Hepatocyte (in vitro differentiated cells): ENCODE measurements at places on chromosomes 2 and 18. TPM values are rescaled to one million over a fixed set of nuclear protein-coding genes. Genes with fewer than 3 reads are reported as not detected.
A peak's percentile ranks its signal among the peaks of the same experiment; 100 is the strongest.

PARD3B gene
- 11.5 and 14.5 TPM in 2 replicates for polyA plus RNA-seq

SERPINB4 gene
- not detected in 2 replicates for polyA plus RNA-seq

GRCh38 chr2:26692897-26693849 is 651 bp downstream of the KCNK3 start:
- H3K4me1 ChIP-seq, result peaks cover 20% of the 10 kb centered on the region
- peak overlapping the region; percentile 46 for H3K27ac ChIP-seq
- H3K27me3 ChIP-seq, result peaks cover 37% of the 10 kb centered on the region
- DNase-seq, result peak; percentile 15
- H3K4me3 ChIP-seq, result peak overlapping the region; percentile 49

GRCh38 chr2:63738019-63738418 is 103.7 kb upstream of the UGP2 start:
- no peaks in the 10 kb centered on the region for H3K27me3 ChIP-seq
- H3K4me3 ChIP-seq, result no peak overlapping the region
- H3K36me3 ChIP-seq, result no peaks in the 10 kb centered on the region
- H3K4me1 ChIP-seq, result peaks cover 28% of the 10 kb centered on the region

REG3G gene
- polyA plus RNA-seq, result 1.3 and 2.3 TPM in 2 replicates

DNA sequence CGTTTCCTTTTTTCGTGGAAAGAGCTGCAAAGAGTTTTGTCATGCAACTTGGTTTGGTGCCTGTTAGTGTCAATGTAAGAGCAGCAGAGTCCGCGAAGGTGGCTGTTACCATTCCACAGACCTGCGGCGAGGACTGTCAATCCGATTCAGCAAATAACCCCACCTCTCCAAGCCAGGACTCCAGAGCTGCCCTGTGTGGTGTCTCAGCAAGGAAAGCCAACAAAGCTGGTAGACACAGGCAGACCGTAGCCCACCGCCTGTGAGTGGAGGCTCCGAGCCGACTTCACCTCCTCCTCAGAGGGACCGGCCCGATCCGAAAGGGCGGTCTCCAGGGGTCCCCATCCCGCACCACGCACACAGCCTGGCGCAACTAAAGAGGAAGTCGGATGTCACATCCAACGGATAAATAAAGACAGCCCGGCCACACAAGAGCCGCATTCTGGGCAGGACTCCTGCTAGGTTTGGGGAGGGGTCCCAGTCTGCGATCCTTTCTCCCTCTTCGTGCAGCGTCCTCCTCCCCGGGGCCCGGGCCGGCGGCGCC is 819 bp downstream of the ANKRD44 start:
- H3K4me3 ChIP-seq, result peak overlapping the region; percentile 96
- no peak overlapping the region for H3K27ac ChIP-seq
- H3K36me3 ChIP-seq, result no peaks in the 10 kb centered on the region
- peaks cover 5% of the 10 kb centered on the region for H3K27me3 ChIP-seq
- H3K4me1 ChIP-seq, result no peaks in the 10 kb centered on the region

OSR1 gene
- polyA plus RNA-seq, result 45.7 and 52.8 TPM in 2 replicates

DNA sequence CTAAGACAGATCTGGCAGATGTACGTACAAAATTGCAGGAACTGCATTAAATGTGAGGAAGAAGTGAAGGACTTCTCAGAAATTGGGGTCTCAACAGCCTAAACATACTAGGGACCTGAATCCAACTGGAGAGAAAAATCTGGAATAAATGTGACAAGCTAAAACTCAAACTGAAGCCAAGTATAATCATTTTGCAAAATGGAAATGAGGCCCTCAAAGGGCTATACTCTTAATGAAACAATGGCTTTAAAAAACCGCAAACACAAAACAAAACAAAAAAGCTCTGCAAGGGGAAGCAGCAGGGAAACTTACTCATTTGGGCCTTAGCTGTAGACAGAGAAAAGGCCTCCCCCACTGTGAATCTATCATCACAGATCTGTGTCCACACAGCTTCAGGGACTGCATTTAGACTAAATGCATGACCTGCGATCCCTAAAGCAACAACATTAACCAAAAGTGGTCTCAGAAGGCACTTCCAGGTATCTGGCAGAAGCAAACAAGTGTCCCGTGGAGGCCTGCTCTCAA is 63.2 kb downstream of the CCBE1 start:
- DNase-seq, result no peak
- no peaks in the 10 kb centered on the region for H3K27me3 ChIP-seq
- no peaks in the 10 kb centered on the region for H3K4me1 ChIP-seq
- H3K4me3 ChIP-seq, result no peak overlapping the region
- no peaks in the 10 kb centered on the region for H3K36me3 ChIP-seq

DNA sequence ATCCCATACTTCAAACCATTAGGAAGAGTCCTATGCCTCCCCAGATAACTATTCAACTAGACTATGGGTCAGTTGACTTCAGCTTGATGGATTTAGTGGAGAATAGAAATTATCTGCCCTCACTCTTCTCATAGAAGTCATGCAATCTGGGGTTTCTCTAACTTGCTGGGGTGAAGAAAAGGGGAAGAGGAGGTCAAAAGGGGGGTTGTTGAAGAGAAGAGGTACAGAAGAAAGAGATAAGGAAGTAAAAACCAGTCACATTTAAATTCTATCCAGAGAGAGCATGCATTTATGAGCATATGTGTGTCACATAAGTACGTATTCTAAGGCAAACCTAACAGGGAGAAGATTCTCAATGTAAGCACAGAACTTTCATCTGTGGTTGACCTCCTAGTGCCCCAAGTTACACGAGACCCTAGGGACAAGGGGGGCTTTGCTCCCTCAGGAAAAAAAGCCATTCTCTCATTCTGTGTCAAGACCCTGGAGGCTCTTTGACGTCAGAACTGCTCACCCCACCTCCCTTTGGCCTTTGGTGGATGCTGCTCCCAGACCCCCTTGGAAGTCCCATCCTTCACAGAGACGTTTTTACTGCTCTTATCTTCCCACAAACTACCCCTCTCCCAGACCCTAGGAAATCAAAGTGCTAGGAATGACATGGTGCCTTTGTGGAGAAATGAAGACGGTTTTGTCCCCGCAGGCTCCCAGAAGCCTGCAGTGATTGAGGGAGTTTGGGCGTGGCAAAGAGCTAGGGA is 236.8 kb upstream of the TNP1 start:
- no peak overlapping the region for H3K4me3 ChIP-seq
- no peaks in the 10 kb centered on the region for H3K36me3 ChIP-seq

KCNG3 gene
- 0.13 TPM in 1 of 2 replicates, not detected in the other for polyA plus RNA-seq

DNA sequence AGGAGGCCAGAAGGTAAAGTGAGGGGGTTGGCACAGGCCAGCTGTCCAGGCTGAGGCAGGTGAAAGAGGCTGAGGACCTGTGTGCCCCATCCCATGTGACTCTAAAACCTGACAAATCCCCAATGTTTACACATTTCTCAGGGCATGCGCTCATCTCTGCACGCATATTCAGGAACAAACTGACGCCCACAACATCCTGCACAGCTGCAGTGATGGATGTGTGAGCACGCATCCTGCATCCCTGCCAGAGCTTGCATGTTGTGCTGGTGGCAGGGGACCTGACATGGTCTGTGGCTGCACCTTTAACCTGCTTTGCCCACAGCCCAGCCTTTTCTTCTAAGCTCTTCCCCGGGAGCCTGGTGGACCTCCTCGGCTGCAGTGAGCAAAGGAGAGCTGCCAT is 83.1 kb downstream of the FBXO15 start:
- peaks cover 18% of the 10 kb centered on the region for H3K4me1 ChIP-seq
- no peaks in the 10 kb centered on the region for H3K27me3 ChIP-seq
- DNase-seq, result no peak
- H3K36me3 ChIP-seq, result no peaks in the 10 kb centered on the region

DNA sequence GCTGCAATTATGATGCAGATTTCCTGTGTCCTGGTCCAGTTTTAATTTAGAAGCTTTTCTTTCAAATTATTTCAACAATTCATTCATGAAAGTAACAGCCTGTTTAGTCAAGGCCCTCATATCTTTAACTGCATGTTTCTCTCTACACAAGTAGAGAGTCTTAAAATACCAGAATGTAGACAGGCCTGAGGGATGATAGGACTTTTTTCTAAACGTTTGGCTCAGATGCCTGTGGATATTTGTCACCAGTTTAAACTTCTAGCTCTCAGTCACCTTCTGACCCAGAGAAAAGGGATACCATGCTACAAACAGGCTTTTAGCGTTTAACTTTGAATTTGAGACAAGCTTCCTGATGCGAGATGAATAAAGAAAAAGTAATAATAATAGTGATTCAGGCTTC is 15.7 kb downstream of the COL5A2 start:
- H3K27ac ChIP-seq, result peak overlapping the region; percentile 50
- H3K36me3 ChIP-seq, result no peaks in the 10 kb centered on the region
- H3K27me3 ChIP-seq, result no peaks in the 10 kb centered on the region

SUMO1 gene
- polyA plus RNA-seq, result 154 and 158 TPM in 2 replicates

DNA sequence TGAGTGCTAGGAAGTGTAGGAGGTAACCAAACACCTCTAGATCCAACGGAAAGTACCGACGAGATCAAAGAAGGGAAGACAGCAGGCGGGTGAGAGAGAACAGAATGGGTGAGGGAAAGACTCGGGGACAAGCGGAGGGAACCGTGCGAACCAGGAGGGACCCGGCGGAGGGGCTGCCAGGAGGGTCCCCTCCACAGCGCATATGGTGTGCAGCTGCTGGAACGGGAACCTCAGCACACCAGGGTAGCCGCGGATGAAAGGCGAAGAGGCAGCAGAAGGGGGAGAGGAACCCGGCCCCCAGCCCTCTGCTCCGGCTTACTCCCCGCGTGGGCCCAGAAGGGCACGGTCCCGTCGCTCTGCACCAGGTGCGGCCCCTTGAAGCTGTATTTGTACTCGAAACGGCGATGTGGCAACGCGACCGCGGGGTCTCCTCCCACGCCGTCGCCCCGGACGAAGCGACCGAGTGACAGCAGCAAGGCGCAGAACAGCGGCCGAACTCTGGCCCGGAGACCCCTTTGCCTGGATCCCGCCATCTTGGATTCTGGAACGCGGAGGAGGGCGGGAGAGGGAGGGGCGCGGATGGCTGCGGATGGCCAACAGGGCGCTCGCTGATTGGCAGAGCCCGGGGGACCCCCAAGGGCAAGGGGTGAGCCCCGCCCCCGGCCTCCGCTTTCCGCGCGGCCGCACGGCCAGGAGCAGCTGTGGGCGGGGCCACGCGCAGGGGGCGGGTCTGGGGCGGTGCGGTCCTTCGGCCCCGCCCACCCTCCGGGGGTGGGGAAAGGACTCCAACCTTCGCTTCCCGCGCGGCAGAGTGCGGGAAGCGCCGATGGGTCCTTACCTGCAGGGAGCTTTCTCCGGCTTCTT is at the start of gene LMAN1:
Gene LMAN1 (minus strand): TSS at position 554 of the 864 bp plus-strand sequence. CDS start 21 bp downstream, at position 533.
- DNase-seq, result peak; percentile 99
- peak within 1 kb of the TSS; percentile 94 for H3K27ac ChIP-seq
- peak within 1 kb of the TSS; percentile 70 for H3K4me3 ChIP-seq
- H3K36me3 ChIP-seq, result no peaks in the 10 kb centered on the region
- no peaks in the 10 kb centered on the region for H3K27me3 ChIP-seq

DNA sequence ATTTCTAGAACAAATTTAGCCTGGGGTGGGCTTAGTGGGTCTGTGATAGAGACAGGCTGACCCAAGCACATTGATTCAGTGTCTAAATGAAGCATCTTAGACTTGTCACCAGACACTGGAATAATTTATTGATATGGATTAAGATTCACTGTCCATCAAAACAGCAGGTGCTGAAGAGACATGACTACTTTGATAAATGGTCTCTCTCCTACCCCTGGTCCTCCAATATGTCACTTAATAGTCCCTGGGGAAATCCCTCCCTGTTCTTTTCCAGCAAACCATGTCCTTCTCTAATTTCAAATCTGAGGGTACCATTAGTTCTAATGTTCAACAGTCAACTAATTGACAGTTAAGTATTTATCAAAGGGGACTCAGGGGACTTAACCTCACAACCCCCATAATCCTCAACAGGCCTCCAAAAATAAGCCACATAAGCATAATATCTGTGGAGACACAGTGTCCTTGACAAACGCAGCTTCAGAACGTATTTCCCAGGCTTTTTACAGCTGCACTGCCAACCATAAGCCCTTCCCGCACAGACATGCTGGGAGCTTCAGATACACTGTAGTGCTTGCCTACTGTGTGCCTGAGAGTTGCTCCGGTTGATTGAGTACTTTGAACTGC is 391.0 kb downstream of the THSD7B start:
- H3K27ac ChIP-seq, result no peak overlapping the region
- H3K36me3 ChIP-seq, result no peaks in the 10 kb centered on the region
- H3K27me3 ChIP-seq, result no peaks in the 10 kb centered on the region
- H3K4me3 ChIP-seq, result no peak overlapping the region
- no peak for DNase-seq

SKA1 gene
- polyA plus RNA-seq, result 1.5 and 4.0 TPM in 2 replicates

GRCh38 chr2:208686665-208687064 is 280.1 kb downstream of the PTH2R start:
- H3K4me3 ChIP-seq, result no peak overlapping the region
- no peak overlapping the region for H3K27ac ChIP-seq
- H3K27me3 ChIP-seq, result no peaks in the 10 kb centered on the region
- no peaks in the 10 kb centered on the region for H3K4me1 ChIP-seq
- no peak for DNase-seq
- no peaks in the 10 kb centered on the region for H3K36me3 ChIP-seq

GRCh38 chr18:49227001-49227380 is 233.5 kb downstream of the DYM start:
- H3K27me3 ChIP-seq, result no peaks in the 10 kb centered on the region
- DNase-seq, result no peak
- no peak overlapping the region for H3K4me3 ChIP-seq
- H3K27ac ChIP-seq, result peak overlapping the region; percentile 13

GRCh38 chr18:23494992-23495391 is 8.3 kb upstream of the RMC1 start:
- H3K36me3 ChIP-seq, result no peaks in the 10 kb centered on the region
- no peak for DNase-seq
- H3K27me3 ChIP-seq, result no peaks in the 10 kb centered on the region
- H3K4me1 ChIP-seq, result no peaks in the 10 kb centered on the region
- H3K4me3 ChIP-seq, result no peak overlapping the region

GRCh38 chr18:42394238-42394637 is 439.2 kb downstream of the PIK3C3 start:
- H3K4me3 ChIP-seq, result no peak overlapping the region
- H3K27ac ChIP-seq, result no peak overlapping the region
- no peaks in the 10 kb centered on the region for H3K4me1 ChIP-seq
- no peaks in the 10 kb centered on the region for H3K36me3 ChIP-seq
- H3K27me3 ChIP-seq, result no peaks in the 10 kb centered on the region

DNA sequence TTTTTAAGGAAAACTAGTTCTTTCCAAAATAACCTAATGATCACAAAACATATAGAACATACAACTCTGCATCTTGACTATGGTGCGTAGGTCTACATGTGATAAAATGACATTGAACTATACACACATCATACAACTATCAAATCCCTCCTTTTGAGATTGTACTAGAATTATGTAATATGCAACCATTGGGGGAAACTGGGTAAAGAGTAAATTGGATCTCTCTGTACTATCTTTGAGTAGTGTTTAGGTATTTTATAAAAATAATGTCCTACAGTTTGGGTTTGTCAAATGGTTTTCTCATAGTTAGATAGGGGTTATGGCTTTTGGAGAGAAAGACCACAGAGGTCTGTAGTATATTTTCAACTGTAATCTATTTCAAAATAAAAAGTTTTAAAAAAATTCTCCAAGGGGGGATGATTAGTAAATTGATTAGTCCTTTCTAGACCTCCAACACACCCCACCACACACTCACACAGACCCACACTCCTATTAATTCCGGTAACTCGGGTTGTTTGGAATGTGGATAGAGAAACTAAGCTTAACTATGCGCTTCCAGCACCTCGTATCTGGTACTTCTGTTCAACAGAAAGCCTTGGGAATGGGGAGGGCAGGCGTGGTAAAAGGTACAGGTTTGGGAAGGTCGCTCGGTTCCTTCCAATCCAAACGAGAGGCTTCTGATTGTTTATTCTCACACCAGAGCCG is 695 bp upstream of the BIRC6 start:
- peaks cover 24% of the 10 kb centered on the region for H3K4me1 ChIP-seq
- peak overlapping the region; percentile 58 for H3K4me3 ChIP-seq
- H3K27ac ChIP-seq, result peak overlapping the region; percentile 99
- no peaks in the 10 kb centered on the region for H3K27me3 ChIP-seq

- peaks cover 4% of the 10 kb centered on the region for H3K4me1 ChIP-seq
- H3K36me3 ChIP-seq, result no peaks in the 10 kb centered on the region
- no peaks in the 10 kb centered on the region for H3K27me3 ChIP-seq
- no peak for DNase-seq
These were observed 313.4 kb downstream of the LPIN1 start for GRCh38 chr2:12059616-12060441.
